ENCODE measurements at places on chromosomes 11 and 22.
A peak's percentile ranks its signal among the peaks of the same experiment; 100 is the strongest.

DNA sequence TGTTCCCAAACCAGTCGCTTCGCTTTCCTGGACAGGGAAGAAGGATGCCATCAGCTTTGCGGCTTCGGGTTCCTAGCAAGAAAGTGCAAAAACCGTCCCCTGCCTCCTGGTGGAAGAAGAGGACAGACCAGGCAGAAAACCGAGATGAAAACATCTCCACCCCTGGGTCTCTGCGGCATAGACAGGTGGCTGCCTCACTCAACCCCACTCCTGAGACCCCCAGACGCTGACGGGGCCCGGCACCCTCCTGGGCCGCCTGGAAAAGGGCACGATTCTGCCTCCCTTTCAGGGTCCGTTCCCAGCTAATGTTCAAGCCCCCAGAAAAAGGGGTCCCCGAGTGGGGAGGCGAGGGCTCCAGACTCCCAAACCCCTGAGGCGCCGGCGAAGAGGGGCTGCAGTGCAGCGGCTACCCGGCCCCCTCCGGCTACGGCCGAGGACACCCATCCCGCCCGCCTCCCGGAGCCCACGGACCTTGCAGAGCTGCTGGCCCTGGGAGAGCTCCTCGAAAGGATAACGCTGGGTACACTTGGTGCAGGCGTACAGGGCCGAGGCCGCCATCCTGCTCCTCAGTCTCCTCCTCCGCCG, 569 bp downstream of the FAM76B start:
- no peak for DNase-seq

DNA sequence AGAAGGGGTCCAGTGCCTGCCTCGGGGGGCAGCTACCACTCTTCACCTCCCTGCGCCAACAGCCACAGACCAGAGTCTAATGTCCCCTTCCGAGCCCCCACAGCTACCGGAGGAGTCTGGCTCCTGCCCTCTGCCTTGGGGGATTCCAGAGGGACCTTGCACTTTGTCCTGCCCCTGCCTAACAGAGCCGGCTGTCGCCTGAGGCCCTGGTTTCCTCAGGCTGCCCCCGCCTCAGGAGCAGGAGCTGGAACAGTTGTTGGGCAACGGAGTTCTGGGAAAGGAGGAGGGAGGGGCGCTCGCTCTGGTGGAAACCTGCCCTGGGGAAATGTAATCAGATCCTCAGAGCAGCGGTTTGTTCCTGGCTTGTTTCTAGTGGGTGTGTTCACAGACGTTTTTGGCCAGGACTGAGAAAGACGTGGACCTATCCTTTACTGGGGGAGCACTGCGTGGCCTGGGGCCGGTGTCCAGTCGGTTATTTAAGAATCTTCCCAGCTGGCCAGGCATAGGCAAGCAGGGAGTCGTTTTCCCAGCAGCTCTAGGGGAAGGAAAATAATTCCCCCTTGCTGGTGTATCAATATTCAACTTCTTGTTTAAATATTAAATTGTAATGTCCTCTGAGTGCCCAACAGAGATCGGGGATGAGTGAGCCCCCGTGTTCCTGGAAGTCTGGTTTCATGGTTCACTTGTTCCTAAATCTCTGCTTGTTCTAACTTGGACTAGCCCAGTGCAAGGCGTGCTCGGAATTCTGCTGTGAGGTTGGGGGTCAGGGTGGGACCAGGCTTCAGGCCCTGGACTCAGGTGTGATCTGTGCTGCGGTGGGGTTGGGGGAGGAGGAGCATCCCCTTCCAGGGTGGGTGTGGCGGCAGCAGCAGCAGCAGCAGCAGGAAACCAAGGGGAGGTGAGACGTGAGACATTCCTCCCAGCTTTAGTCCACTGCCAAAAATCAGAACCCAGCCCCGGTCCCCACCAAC, 32.1 kb downstream of the A4GALT start:
- peak; percentile 98 for DNase-seq

GRCh38 chr22:40377931-40378330, 7.5 kb downstream of the SGSM3 start:
- no peak for DNase-seq

- DNase-seq: no peak
Observed at GRCh38 chr11:64560139-64560771, 30.8 kb upstream of the SLC22A12 start.

DNA sequence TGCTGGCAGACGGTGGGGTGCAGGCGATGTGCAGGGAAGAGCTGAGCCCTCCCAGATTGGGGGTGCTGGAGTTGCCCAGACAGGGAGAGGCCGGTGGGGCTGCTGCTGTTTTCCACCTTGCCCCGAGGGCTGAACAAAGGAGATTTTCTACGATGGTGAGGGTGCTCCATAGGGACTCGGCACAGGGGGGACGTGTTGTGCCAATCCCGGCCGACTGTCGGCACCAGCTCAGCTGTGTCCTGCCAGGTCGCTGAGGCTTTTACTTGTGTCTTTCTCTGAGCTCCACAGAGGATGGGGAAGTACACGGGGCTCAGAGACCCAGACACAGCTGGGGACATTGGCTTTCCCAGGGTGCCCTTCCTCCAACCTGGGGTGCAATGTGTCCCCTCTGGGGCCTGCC, 816.8 kb downstream of the BRD1 start:
- no peak for DNase-seq

- DNase-seq: no peak
Observed at GRCh38 chr11:21537980-21538379, 654.9 kb upstream of the ANO5 start.

GRCh38 chr11:13145461-13145860, 132.1 kb upstream of the BMAL1 start:
- DNase-seq: no peak

GRCh38 chr22:35456757-35457156, 56.8 kb downstream of the MCM5 start:
- DNase-seq: no peak

GRCh38 chr11:44690651-44691050, 36.1 kb upstream of the TSPAN18 start:
- no peak for DNase-seq

DNA sequence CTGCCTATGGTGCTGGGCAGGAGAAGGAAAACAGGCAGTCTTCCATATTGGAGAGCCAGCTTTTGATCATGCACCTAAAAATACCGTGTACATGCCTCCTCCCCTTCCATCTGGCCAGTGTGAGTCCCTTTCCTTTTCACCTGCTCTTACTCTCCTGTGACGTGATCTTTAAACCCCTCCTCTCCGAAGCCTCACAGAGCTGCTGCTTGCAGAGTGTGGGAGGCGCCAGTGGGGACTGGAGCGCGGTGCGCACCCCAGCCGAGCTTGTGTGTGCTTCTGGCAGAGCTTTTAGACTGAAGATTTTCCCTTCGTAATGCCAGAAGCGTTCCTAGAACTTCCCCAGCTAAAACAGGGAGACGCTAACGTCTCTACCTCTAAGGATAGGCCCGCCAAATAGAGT, 29.8 kb downstream of the MUC6 start:
- no peak for DNase-seq

GRCh38 chr22:37335806-37336199, 53.5 kb downstream of the CYTH4 start:
- no peak for DNase-seq

- no peak for DNase-seq
Observed at GRCh38 chr11:44275961-44276550, 33.9 kb downstream of the ALX4 start.

- DNase-seq: peak; percentile 16
Observed at GRCh38 chr11:71286701-71287643, 34.6 kb upstream of the SHANK2 start.

GRCh38 chr11:64131683-64132190, 34.2 kb downstream of the MACROD1 start:
- no peak for DNase-seq

- DNase-seq: no peak
Observed at GRCh38 chr11:27931770-27932169, 176.2 kb downstream of the KIF18A start.

DNA sequence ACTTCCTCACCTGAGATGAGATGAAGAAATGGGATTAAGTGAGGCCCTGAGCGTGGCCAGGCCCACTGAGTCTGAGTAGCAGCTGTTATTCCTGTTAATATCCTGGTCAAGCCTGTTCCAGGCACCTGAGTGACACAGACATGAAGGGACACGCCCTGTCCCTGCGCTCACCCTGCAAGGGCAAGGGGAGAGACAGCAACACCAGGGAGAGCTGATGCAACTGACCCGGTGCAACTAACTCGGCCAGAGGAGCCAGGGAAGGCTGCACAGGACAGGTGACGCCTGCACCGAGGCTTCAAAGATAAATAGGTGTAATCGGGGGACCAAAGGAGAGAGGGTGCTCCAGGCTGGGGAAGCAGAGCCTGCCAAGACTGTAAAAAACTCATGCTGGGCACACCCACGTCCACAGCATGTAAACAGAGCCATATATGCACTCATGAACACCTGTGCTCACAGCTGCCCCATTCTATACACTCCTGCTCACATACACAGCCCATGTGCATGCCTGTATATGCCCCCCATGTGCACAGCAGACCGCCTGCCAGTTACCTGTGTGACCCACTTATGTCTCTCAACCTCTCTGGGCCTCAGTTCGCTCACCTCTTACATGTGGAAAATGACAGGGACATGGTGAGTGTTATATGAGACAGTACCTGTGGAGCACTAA, 22.8 kb upstream of the GCAT start:
- no peak for DNase-seq

GRCh38 chr11:130915603-130916237, 559 bp downstream of the SNX19 start:
- DNase-seq: no peak

- DNase-seq: no peak
Observed at GRCh38 chr11:68439355-68440065, 21.0 kb upstream of the PPP6R3 start.

DNA sequence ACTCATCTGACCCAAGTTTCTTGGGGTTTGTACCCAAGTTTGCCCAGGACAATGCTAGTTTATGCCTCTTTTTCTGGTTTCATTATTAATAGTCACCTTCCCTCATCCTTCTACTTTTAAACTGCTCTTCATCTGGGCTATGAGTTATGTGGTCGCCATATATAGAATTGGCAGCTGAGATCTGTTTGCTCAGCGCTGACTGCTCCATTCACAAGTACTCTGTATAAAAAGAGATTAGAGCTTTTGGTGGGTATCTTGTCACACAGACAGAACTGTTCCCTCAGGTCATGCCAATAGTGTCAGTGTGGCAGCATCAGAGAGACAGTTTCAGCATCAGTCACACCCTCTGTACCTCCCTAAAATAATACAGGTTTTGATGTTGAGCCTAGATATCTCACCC, 326.0 kb downstream of the RAB38 start:
- DNase-seq: no peak

DNA sequence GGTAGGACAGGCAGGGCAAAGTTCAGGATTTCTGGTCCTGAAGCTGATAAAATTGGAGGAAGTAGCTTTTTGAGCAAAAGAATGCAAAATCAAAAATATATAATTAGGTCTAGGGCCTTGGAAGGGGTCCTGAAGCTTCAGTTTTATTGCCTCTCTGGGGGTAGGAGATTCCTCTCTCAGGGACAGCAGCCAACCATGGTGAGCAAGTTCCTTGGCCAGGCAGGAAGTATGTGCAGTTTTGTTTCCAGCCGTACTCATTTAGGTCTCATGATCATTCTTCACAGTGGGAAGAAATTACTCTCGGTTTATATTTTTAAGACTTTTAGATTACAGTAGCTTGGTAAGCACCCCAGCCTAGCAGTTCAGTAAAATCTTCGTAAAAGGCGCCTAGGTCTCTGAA, 2.9 kb upstream of the RAB38 start:
- no peak for DNase-seq

DNA sequence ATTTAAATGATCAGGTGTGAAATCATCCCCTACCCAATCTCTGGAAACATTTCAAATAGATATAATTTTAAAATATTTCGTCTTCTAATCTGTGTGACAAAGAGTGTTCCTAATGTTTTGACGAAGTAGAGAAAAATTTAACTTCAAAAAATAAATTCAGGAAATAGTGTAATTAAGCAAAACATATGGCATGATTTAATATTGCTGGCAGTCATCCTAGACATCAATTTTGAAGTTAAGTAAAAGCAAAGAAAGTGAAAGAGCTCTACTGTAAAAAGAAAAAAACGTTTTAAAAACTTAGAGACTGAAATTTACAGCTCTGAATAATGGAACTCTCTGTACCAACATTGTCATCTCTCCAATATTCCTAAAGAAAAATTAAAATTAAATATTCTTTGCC, 1062.3 kb downstream of the LRRC4C start:
- DNase-seq: no peak

- DNase-seq: no peak
Observed at GRCh38 chr11:76778874-76779273, 4.3 kb upstream of the TSKU start.

- no peak for DNase-seq
Observed at GRCh38 chr11:64095273-64095817, 59.6 kb downstream of the FLRT1 start.

DNA sequence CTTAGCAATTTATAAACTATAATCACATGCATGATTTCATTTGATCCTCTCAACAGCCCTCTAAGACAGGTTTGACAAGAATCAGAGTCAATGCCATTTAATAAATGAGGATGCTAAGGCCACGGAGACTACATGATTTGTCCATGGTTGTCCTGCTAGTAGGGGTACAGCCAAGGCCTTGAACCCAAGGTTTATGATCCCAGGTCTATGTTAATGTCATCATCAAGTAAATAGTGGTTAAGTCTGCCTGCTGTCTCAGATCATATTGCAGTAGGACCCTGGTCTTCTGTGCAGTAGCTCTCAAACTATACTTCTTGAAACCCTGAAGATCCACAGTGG, 17.7 kb upstream of the SYTL2 start:
- no peak for DNase-seq

DNA sequence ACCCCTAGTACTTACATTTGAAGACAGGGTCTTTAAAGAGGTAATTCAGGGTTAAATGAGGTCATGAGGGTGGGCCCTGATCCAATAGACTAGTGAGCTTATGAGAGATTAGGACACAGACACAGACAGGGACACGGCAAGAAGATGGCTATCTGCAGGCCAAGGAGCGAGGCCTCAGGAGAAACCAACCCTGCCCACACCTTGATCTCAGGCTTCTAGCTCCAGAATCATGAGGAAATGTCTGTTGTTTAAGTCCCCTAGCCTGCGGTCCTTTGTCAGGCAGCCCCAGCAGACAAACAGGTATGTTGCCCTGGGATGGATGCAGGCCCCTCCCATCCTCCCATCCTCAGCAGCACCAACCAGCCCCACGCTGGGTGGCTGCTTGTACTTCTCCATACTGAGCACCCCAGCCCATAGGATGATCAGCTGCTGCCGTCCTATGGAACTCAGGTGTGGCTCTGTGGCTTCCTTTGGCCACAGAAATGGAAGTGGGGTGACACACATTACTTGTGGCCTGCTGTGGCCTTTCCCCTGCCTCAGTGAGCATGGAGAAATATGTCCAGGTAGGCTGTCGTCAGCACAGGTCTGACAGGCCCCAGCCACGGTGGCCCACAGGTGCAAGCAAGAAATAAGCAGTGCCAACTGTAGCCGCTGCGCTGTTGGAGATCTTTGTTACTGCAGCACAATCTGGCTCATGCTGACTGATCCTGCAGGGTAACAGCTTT, 7.9 kb downstream of the GNB1L start:
- DNase-seq: no peak

- peak; percentile 45 for DNase-seq
Observed at GRCh38 chr11:64148226-64148916, 17.5 kb downstream of the MACROD1 start.

GRCh38 chr11:21554284-21554683, 638.6 kb upstream of the ANO5 start:
- no peak for DNase-seq

- no peak for DNase-seq
Observed at GRCh38 chr11:69011624-69012091, 1.4 kb downstream of the MRGPRF start.
